ENCODE measurements at places on chromosomes 7 and 10.
A peak's percentile ranks its signal among the peaks of the same experiment; 100 is the strongest.

DNA sequence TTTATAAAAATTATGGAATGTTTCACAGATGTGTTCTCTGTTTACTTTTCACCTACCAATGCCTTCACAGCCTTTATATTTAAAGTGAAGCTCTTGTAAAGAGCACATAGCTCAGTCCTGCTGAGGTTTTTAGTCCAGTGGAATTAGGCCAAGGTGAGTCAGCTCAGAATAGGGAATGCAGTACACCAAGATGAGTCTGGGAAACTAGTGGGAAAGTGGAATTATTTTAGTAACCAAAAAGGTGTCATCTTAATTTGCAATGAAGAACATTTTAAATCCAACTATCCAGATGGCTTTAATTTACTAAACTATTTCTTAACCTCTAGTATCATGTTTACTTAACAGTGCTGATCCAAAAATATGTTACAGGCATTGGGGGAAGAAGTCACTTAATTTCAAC, 236.3 kb upstream of the CTBP2 start:
- DNase-seq: no peak

DNA sequence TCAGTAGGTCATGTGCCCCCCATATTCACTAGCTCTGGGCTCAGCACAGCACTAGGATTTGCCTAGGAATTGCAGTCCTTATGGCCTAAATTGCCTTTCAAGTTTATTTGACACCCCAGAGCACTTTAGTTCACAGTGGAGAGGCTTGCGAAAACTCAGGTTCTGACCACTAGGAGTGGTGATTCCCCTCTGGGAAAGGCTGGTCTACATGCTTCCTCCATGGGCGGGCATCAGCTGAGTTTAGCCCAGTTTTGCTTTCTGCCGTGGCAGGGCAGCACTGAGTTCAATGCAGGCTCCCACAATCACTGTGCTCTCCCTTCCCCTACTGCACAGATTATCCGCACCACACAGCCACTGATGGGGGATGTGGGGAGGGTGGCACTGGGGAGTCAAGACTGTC, 94.4 kb downstream of the ADCYAP1R1 start:
- DNase-seq: no peak

GRCh38 chr10:118585794-118586193, 9.7 kb downstream of the PRLHR start:
- no peak for DNase-seq

DNA sequence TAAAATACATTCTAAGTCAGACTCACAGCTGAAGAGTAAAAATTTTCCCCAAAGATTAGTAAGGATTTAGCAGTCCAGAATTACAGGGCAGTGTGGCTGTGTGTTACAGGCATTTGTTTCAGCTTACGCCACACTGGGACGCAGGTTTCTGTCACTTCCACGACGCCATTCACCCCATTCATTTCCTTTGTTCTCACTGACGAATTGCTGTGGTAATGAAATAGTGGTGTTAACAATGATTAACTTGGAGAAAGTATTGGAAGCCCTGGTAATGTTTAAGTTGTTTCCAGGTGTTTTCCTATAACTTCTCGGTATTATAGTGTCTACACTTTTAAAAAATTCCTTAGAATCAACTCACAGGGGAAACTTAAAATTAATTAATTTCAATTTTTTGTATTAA, 370.9 kb downstream of the SH2D4B start:
- no peak for DNase-seq

GRCh38 chr7:123282181-123282580, 82.4 kb upstream of the SLC13A1 start:
- no peak for DNase-seq

DNA sequence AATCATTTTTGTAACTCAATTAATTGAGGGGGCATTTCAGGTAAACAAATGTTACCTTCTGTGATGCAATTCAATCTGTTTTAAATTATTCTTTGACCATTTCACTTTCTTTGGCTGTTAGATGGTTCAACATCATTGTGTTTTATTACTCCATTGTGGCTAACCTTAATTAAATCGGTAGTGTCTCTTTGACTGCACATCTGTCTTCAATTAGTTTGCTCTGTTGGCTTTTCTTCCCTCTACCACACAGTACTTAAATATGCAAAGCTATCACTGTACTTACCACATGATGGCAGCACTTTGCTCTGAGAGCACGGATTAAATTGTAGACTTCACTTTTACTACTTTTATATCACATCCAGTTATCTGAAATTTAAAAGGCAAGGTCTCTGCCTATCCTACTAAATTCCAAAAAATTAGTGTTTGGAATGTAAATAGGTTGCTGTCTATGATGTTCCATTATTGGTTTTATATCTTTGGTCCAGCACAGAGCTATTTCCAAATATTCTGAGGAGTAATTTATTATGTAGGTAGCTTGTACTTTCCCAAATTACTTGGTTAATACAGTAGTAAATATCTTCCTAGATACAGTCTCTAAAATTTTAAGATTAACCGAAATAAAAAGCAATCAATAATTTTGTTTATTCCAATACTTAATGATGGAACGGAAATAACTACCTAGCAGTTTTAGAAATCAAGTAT, 352.0 kb downstream of the PCLO start:
- DNase-seq: no peak

GRCh38 chr7:87506246-87507180, 31.0 kb upstream of the ABCB4 start:
- no peak for DNase-seq

DNA sequence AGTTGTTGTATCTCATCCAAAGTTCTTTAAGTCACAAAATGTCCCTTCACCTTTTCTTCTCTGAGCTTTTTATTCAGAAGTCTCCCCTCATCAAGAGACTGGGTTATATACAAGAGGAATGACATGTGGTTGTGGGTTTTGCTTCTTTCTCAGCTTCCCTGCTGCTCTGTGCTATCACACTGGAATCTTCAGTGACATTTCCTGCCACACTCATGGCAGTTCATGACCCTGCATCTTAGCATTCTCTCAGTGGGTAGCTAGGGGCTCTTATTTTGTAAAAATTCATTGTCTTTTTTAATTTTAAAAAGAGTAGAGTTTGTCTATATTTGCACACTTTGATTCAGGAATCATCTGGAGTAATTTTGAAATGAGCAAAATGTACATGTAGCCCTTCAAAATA, 236.9 kb upstream of the TMEM229A start:
- no peak for DNase-seq

DNA sequence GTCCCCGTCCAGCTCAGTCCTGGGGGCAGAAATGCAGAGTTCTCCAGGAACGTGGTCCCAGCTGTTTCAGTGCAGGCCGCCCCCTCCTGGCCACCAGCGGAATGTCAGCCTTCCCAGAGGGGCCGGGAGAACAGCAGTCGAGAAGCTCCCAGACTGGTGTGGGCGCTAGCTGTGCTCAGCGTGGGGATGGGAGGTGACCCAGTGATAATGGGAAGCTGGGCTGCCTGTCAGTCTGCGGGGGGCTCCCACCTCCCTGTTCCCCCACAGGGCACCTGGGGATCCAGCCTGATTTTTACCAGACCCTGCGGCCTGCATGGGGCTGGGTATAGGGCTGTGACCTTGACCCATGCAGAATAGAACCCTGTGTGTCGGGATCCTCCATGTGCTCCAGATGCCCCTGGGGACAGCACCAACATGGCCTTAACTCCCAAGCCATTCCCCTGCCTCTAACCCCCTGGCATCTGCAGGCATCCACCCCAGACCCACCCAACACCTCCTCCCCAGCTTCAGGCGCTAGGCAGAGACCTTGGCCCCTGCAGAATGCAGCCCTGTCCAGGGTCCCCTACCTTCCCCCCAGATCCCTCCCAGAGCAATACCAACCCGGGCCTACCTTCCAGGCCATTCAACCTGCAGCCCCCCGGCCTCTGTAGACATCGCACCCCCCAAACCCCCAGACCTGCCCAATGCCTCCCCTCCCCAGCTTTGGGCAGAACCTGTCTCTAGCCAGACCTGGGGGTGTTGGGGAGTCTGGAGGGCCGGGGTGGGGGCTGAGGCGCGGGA, 880 bp upstream of the ELN start:
- peak; percentile 84 for DNase-seq

DNA sequence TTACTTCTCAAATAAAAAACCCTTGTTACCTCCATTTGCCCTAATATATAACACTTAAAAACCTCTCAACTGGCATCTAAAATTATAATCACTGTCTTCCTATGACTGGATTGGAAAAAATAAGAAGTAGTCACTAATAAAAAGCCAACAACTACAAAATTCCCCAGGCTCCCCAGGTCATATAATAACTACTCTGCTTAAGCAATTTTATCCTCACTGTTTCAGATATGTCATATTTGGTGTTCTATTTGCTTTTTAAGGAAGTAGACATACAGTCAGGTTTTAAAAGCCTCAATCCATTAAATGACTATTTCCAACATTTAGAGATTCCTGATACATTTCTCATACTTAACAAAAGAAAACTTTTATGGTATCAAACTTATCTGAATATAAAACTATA, 2.4 kb downstream of the H2AZ2 start:
- DNase-seq: no peak

DNA sequence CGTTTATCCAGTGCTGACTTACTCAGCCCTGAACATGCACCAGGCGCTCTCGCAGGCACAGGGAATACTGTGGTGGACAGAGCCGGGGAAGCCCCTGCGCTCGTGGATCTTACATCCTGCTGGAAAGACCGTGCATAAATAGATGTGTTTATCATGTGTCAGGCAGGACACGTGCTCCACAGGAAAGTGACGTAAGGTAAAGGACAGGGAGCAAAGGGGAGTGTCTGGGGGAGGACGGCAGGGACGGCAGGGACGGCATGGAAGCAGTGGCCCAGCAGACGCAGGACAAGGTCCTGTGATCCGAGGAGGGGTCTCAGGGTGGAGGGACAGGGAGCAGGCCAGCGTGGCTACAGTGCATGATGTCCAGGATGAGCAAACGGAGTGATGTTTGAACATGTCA, 410.5 kb downstream of the PAXIP1 start:
- DNase-seq: no peak

DNA sequence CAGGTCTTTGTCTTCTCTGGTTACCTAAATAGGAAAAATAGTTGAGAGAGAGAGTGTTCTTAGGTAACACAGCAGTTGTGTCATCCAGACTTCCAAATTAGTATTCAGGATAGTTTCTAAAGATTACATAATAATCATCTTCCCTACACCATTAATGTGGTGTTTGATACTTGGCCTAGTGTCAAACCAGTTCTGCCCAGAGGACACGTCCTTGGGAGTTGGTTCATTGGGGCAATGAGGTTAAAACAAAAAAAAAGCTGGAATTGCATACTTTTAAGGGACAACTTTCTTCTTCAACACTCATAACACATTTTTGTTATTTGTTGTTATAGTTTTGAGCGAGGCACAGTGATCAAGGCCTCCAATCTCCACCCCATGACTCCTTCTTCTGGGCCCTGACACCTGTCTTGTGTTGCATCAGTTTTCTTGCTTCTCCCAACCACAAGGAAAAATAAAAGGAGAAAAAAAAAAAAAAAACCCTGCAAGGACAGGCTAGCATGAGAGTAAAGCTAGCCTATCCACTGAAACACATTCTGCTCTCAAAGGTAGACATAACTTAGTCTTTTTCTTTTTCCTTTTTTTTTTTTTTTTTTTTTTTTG, 28.8 kb downstream of the STN1 start:
- DNase-seq: no peak

DNA sequence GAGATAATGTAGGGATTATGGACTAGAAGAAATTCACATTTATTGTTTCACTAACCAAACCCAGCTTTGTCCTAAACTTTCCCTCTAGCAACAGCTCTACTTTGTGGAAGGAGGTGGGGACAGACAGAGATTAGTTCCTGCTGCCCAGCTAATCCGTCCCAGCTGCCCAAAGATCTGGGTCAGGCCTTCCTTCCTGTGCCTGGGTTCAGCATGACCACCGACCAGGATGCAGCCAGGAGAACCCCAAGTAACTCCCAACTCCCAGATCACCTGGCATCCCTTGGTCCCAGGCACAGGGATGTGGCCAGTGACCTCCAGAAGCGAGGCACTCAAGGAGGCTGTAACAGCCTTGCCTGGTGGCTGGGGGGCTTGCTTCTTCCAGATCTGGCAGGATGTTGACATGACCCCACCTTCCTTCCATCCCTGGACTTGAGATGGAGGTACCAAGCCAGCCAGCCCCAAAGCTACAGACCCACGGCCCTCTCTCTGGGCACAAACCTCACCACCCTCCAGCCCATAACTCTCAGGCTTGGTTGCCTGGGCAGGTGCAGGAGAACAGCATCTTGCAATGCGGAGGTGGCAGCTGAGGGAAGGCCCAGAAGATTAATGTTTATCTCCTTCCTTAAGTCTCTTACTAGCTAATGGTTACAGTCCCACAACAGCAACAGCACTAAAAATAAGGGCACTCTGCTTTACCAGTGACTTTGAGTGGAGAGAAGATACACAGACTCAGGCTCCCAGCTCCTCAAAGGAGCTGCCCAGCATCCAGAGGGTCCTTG, 11.1 kb downstream of the CAMK2G start:
- no peak for DNase-seq

GRCh38 chr7:103373866-103374643, 26.6 kb downstream of the PSMC2 start:
- DNase-seq: no peak

- DNase-seq: no peak
These were observed 339.8 kb downstream of the FRMD4A start for GRCh38 chr10:13990946-13991345.

GRCh38 chr10:79226391-79227245, 120.7 kb upstream of the PPIF start:
- no peak for DNase-seq

DNA sequence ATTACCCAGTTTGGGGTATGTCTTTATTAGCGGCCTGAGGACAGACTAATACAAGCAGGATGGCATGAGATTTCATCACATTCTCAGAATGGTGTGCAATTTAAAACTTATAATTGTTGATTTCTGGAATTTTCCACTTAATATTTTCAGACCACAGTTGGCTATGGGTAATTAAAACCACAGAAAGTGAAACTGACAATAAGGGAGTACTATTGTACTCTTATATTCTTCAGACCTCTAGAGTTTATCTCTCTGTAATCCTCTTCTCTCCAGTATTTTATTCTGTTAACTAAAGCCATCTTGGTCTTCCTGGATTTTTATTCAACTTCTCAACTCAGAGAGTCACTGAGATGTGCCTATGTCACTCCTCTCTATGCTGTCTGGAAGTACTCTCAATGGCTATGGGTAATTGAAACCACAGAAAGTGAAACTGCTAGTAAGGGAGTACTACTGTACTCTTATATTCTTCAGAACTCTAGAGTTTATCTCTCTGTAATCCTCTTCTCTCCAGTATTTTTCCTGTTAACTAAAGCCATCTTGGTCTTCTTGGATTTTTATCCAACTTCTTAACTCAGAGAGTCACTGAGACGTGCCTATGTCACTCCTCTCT, 118.3 kb downstream of the PPP1R17 start:
- DNase-seq: no peak

- DNase-seq: no peak
These were observed 7.8 kb upstream of the ZYX start for GRCh38 chr7:143373255-143373794.
